ENCODE measurements at places on chromosomes 13 and 19.

- no peak for DNase-seq
Observed at GRCh38 chr13:33409673-33410510, 124.3 kb upstream of the STARD13 start.

GRCh38 chr19:7859831-7860713 lies 14.1 kb downstream of the PRR36 start:
- DNase-seq: no peak

DNA sequence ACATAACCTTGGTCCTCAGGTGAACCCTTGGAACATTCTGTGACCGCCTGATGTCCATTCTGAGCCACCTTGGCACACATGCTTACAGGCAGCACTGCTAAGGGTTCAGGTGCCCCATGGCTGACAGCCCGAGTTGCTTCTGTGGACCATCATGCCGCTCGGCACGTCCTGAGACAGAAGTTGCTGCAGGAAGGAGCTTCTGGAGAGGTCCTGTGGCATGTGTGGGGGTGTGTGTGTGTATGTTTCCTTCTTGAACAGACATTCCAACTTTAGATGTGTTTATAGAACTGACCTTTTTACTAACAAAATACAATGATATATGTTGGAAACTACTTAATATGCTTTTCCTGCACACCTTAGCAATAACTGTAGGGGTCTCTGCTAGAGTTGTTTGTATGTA lies 4.8 kb upstream of the C1QTNF9 start:
- no peak for DNase-seq

GRCh38 chr13:19590423-19590822 lies 29.1 kb upstream of the TPTE2 start:
- DNase-seq: no peak

- DNase-seq: no peak
Observed at GRCh38 chr19:41323430-41324125, 13.6 kb downstream of the CCDC97 start.

GRCh38 chr19:31270897-31271296 lies 78.3 kb downstream of the TSHZ3 start:
- no peak for DNase-seq

- no peak for DNase-seq
Observed at GRCh38 chr19:18633321-18633720, 3.5 kb upstream of the KLHL26 start.

- DNase-seq: no peak
Observed at GRCh38 chr13:51292000-51292565, 47.4 kb upstream of the SERPINE3 start.

DNA sequence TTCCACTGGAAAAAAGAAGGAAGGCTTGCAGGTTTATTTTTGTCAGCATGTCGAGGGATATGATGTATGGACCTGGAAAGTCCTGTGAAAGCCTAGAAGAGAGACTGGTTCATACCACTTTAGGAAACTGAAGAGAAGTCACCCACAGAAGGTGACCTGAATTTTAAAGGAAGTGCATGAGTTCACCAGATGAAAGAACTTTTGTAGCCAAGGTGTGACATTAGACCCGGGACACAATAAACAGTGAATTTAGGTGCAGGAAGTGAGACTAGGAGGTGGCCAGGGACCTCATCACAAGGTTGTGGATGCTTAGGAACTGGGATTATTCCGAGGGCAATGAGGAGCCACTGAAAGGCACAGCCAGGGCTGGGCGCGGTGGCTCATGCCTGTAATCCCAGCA lies 79.1 kb downstream of the ZNF429 start:
- DNase-seq: no peak

GRCh38 chr19:11141937-11142527 lies 13.6 kb downstream of the SPC24 start:
- no peak for DNase-seq

DNA sequence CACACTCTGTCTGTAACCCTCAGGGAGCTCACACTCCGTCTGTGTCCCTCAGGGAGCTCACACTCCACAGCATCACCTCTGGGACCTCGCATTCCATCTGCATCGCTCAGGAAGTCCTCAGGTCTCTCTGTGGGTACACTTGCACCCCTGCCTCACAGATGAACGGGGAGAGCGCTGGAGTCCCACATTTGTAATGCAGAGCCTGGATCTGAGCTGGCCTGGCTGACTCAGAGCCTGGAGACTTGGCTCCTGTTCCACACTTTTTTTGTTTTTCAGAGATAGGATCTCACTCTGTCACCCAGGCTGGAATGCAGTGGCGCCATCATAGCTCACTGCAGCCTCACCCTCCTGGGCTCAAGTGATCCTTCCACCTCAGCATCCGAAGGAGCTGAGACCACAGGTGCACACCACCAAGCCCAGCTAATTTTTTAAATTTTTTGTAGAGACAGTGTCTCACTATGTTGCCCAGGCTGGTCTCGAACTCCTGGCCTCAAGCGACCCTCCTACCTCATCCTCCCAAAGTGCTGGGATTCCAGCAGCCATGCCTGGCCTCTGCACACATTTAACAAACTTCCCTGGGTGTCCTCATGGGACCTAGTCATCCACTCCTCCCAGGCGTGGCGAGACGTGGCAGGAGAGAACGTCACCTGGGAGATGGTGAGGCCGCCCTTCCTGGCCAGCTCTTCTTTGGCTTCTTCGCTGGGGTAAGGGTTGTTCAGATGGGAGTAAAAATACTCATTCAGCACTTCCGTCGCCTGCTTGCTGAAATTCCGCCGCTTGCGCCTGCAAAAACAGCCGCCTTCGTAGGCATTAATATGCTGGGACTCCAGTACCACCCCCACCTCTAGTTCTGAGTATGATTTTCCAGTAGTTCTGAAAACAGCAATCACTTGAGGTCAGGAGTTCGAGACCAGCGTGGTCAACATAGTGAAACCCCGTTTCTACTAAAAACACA lies 31.0 kb downstream of the CILP2 start:
- DNase-seq: no peak

- DNase-seq: no peak
Observed at GRCh38 chr19:5950741-5951140, 27.2 kb downstream of the RANBP3 start.

GRCh38 chr19:39407660-39408391 lies 1.2 kb downstream of the ZFP36 start:
- DNase-seq: peak; percentile 80

DNA sequence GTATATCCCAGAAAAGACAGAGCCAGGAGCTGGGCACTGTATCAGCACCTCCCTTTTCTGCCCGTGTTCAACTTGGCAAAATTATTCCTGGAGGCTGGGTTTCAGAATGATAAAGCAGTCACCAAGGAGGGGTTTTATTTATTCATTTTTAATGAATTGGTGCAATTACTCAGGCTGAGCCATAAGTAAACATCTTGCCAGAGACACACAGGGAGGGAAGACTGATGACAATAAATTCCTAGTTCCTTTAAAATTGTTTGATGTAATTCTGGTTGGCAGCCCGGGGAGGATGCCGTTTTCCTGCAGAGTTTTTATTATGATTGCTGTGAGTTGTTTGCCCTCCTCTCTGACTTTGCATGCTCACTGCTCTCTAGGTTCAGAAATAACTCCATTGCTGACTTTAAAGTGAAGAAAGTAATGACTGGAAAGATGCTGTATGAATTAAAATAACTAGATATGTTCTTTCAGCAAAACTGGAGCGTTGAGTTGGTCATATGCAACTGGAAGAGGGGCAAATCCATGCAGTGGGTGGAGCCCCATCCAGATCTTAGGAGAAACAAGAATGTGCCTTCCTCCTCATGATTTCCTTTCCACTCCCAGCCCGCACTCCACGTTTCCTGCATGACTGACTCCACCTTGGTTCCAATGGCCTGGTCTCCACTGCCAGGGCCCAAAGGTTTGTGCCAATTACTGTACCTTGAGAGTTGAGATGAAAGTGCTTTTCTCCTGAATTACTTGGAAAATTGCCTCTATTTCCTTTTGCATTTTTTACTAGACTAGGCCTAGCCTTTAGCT lies 182.1 kb downstream of the RFC3 start:
- DNase-seq: no peak

DNA sequence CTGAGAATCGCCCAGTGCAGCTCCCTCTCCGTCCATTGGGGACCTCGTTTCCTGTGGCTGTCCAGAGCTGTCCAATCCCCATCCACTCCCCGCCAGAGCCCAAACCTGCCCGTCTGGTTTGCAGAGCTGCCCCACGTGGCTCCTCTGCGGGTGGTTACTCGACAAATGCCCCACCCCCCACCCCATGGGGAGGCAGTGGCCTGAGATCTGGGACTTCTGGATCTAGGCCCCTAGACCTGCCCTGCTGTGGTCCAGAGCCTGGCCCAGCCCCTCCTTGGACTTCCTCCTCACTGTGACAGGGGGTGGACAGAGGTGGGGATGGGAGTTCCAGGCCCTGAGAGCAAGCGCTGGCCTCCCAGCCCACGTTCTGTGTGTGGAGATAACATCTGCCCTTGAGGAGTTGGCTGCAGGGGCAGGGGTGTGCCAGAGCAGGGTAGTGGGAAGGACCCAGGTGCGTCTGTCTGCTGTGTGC lies 29.1 kb downstream of the PAK4 start:
- DNase-seq: no peak
